Keratinocyte (primary cell): ENCODE measurements at places on chromosomes 16 and 17.

GRCh38 chr17:72829883-72830282 is 262.6 kb downstream of the SLC39A11 start:
- no peak for DNase-seq

DNA sequence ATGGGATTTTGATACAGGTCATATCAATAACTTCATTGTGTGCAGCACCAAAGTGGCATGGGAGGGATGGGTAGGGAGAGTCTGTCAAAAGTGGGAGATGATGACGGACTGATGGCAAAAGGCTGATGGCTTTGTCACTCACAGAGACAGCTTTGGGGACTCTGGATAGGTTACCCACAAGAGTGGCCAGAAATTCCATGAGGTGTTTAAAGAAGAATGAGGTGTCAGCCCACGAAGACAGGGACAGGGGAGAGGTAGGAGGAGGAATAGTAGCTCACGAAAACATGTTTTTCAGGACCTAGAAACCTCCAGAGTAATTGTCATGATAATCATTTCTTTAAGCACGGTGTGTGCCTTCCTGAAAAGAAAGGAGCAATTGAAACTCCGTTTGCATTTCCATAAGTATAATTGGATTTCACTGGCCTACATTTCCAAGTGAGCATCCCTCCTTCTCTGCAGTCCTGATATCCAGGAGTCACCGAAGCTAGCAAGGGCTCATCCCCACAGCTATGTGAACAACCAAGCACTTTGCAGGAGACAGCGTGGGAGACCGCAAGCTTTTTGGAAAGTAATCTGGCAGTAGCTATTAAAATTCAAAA is 60.0 kb downstream of the HSD17B2 start:
- no peak for DNase-seq

- DNase-seq, result no peak
Measured at GRCh38 chr16:48507391-48507790, 102.6 kb downstream of the N4BP1 start.

DNA sequence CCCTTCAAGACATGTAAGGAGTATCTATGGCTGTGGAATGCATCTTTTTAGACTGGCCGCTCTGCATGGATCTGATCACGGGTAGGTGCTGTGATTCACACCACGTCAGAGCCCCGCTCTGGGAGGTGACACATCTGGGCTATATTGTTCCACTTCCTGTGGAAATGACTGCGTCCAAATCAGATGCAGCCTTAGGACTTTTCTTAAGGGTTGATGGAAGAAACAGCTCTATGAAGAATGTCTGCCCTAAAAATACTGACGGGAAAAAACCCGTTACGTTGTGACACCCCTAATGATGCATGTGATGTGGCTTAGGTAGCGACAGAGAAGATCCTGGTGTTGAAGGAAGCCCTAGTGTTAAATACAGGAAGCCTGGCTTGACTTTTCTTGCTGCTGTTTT is 12.2 kb downstream of the BANP start:
- DNase-seq, result peak; percentile 33

DNA sequence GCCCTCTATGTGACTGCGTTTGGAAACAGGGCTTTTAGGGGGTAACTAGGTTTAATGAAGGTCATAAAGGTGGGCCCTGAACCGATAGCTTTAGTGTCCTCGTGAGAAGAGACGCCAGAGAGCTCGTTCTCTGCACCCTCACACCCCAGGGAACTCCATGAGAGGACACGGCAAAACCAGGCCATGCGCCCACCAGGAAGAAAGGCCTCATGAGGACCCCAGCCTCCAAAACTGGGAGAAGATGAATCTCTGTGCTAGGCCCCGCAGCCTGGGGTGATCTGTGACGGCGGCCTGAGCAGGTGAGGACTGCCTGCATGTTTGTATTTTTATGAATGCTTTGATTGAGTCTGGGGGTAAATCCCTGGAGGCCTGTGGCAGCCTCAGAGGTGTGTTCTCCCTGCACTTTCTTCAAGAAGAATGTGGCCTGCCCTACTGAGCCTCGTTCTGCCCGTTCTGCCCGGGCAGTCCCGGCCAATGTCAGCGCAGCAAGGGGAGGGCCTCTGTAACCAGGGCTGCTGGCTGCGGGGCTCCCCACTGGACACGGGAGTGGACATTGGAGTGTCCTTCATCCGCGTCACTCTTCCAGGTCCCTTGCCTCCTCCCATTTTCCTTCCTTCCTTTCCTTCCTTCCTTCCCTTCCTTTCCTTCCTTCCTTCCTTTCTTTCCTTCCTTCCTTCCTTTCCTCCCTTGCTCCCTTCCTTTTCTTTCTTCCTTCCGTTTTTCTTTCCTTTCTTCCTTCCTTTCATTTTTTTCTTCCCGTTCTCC is 6.8 kb upstream of the RNF213 start:
- no peak for DNase-seq

GRCh38 chr17:80872501-80873306 is 118.9 kb upstream of the CHMP6 start:
- no peak for DNase-seq

DNA sequence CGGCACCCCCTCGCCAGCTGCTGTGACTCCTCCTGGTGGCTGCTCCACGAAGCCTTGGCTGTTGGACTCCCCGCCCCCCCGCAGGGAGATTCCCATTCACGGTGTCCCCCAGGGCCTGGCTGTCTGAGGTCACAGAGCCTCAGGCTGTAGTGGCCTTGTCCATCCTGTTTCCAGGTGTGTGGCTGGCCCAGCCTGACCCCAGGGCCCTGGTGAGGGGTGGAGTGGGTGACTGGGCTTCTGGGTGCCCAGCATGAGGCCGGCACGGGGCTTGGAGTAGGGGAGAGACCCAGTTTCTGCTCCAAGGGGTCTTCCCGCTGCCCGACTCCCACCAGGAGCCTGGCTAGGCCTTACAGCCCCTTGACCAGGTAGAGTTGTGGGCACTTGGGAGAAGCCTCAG is 10.4 kb downstream of the PRSS27 start:
- no peak for DNase-seq

DNA sequence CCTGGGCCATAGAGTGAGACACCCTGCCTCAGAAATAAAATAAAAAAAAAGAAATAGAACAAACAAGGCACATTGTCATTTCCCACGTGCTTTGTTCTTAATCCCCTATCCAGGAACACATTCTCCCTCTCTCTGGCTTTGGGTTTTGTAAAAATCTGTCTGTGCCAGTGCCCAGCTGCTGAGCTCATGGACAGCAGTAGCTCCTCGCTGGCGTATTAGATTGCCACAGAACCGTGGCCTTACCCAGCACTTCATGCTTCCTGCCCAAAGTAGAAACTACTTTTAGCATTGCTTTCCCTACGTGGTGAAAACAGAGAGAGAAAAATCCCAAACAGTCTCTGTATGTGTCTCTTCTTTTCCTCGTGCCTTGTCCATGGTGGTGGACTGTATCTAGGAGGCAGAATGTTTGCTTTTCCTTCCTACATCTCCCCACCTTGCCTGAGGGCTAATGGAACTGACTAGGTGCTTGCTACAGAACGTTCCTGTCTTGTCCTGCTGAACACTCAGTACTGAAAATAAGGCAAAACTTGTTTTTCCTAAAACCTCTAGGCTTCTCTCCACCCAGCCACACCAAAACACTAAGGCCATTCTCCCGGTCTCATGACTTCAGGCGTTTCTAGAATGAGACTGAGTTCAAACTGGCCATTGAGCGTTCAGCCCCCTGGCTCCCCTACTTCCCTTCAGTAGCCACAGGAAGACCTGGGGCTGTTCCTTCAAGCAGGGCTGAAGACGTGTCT is 26.1 kb downstream of the MNT start:
- DNase-seq, result no peak
